ENCODE measurements at places on chromosomes 5 and 9. TPM values are rescaled to one million over a fixed set of nuclear protein-coding genes. Genes with fewer than 3 reads are reported as not detected.

- no peak overlapping the region for H3K4me3 ChIP-seq
- H3K27ac ChIP-seq = no peak overlapping the region
- H3K36me3 ChIP-seq = no peaks in the 10 kb centered on the region
- H3K4me1 ChIP-seq = no peaks in the 10 kb centered on the region
- no peaks in the 10 kb centered on the region for H3K27me3 ChIP-seq
These were observed 756.7 kb upstream of the RGMB start for GRCh38 chr5:98016771-98017170.

DNA sequence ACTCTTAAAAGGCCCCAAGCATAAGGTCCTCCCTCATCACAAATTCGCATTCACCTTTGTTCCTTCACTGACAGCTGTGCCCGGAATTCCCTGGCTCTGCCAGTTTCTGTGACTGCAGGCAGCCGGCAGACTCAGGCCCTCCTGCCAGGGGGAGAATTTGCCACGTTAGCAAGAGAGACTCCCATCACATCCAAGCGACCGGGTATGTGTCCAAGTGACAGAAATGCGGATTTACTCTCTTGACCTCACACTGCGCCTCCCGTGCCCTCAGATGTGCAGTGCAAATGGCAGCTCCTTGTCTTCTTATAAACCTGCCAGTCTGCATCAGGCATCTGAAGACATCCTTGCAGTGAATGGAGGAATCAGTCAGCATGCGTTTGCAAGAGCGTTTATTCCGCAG, 187.1 kb upstream of the WWC1 start:
- H3K4me1 ChIP-seq = peaks cover 21% of the 10 kb centered on the region
- no peak overlapping the region for H3K27ac ChIP-seq
- H3K27me3 ChIP-seq = no peaks in the 10 kb centered on the region
- no peak overlapping the region for H3K4me3 ChIP-seq

DNA sequence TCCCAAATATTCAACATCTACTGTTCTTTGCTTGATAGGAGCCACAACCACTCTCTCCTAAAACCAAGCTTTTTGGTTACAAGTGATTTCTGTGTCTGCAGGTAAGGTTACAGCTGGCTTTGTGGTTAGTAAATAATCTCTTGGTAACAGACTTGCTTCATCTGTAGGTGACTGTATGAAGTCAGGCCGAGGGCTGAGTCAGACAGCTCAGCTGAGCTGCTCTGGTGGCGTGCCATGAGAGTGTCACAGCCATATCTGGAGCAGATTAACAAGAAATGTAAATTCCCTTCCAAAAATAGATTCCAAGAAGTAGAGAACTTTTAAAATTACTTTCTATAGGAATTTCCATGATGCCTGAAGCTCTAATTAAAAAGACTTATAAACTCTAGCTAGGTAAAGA, 23.7 kb upstream of the TAS2R1 start:
- H3K4me1 ChIP-seq = peaks cover 19% of the 10 kb centered on the region
- DNase-seq = no peak
- no peak overlapping the region for H3K4me3 ChIP-seq
- no peaks in the 10 kb centered on the region for H3K36me3 ChIP-seq

DNA sequence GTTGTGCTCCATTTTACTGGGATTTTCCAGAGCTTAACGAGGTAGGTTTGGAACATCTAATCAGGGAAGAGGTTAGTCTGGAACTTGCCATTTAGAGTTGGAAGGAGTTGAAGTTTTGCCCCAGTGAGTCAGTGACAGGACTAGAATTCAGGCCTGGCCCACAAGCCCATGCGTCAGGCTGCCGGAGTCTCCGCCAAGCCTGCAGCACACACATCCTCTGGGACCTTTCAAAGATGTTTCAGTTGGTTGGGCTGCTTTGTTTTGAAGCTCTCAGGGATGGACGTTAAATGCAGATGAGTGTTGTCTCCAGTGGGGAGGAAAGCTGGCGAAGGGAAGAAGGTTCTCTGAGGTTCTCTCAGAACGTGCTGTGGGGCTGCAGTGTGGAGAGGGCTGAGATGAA, 147.0 kb downstream of the PSAT1 start:
- no peak overlapping the region for H3K27ac ChIP-seq
- no peak overlapping the region for H3K4me3 ChIP-seq
- peaks cover 6% of the 10 kb centered on the region for H3K36me3 ChIP-seq
- no peak for DNase-seq
- peaks cover 10% of the 10 kb centered on the region for H3K4me1 ChIP-seq

The GABRA6 gene
- not detected for total RNA-seq

- H3K27me3 ChIP-seq = no peaks in the 10 kb centered on the region
- no peaks in the 10 kb centered on the region for H3K36me3 ChIP-seq
- H3K27ac ChIP-seq = no peak overlapping the region
- no peaks in the 10 kb centered on the region for H3K4me1 ChIP-seq
These were observed 1282.7 kb upstream of the WWC1 start for GRCh38 chr5:167008705-167009104.

- H3K36me3 ChIP-seq = no peaks in the 10 kb centered on the region
- no peak overlapping the region for H3K27ac ChIP-seq
- no peaks in the 10 kb centered on the region for H3K4me1 ChIP-seq
- no peak for DNase-seq
These were observed 628.4 kb upstream of the FAM174A start for GRCh38 chr5:99906776-99907175.

The NPR2 gene
- total RNA-seq = 30.8 TPM

DNA sequence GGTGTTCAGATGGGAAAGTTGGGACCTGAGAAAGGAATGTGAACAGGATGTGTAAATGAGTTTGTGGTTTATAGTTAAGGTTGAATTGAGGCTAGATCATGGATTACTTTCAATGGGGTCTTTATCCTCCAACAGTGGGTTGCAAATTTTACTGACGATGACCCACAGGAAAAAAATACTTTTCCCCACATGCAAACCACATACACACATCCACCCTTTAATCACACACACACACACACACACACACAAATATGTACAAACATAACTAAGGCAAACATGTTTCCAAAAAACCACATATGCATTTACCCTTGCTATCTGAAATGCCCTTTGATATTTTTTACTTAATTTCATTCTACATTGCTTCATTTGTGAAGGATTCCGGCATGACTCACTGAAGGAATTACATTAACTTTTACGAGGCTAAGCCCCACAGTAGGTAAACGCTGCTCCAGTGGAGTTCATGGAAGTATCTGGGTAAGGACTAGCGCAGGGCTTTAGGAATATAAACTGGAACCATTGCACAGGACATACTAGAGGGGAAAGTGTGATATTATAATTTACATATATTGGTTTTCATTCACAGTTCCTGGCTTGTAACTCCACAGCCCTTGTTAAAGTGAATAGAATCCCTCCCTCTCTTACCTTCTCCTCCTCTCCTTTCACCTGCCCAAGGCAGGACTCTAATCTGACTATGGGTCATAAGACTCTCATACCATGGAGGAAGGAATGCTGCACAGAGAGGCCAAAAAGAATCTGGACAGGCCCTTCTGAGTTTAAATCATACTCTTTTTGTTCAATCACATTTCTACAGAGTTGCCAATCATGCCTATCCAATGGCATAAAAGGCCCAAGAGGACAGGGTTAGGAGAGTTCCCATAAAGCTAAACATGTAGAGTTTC, 8.5 kb upstream of the SPEF2 start:
- no peaks in the 10 kb centered on the region for H3K4me1 ChIP-seq
- H3K4me3 ChIP-seq = no peak overlapping the region
- H3K27ac ChIP-seq = no peak overlapping the region
- DNase-seq = no peak

The MRPS30 gene
- 27.6 TPM for total RNA-seq

The AKNA gene
- total RNA-seq = 79.1 TPM

GRCh38 chr9:124793015-124793541, 16.1 kb downstream of the OLFML2A start:
- H3K4me3 ChIP-seq = no peak overlapping the region
- DNase-seq = no peak

- H3K36me3 ChIP-seq = peaks cover 4% of the 10 kb centered on the region
- H3K4me3 ChIP-seq = no peak overlapping the region
- peak; percentile 85 for DNase-seq
- peak overlapping the region; percentile 5 for H3K27ac ChIP-seq
These were observed 5.3 kb downstream of the ANKS6 start for GRCh38 chr9:98790842-98791607.

The ZNF879 gene
- 5.9 TPM for total RNA-seq

The POU5F2 gene
- total RNA-seq = 0.64 TPM

The PCDHA1 gene
- 0.13 TPM for total RNA-seq

All from endothelial cell (in vitro differentiated cells).